GM23338 (cell line): ENCODE measurements at places on chromosomes 6 and 20. TPM values are rescaled to one million over a fixed set of nuclear protein-coding genes. Genes with fewer than 3 reads are reported as not detected.

The SLC44A4 gene
- total RNA-seq: 3.7 and 4.6 TPM in 2 replicates

- DNase-seq: no peak
Observed at GRCh38 chr6:24752917-24753492, 21.7 kb upstream of the GMNN start.

DNA sequence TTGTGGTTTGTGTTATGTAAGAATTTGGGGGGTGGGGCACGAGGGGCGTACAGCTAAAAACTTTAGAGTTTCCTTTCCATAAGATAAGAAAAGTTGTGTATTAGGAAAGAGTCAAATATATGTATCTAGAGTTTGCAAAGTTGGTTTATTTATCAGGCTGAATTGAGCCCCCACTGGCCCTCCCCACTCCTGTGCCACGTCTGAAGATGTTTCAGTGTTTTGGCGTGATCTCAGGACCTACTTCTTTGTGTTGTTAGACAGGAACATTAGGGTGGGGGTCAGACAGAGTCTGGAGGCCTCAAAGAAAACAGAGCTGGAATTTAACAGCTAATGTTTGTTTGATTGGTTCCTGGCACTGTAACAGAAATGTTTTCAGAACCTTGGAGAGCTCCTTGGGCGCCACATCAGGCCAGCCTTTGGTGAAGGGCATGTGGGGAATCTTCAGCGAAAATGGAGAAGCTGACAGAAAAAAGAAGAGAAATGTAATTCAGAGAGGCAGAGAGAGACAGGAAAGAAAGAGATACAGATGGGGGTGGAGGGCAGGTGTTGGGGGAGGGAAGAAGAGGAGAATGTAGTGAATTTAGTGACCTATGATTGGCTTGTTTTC, 674 bp downstream of the NRSN1 start:
- DNase-seq: peak; percentile 95

GRCh38 chr6:5326022-5326641, 64.8 kb downstream of the FARS2 start:
- no peak for DNase-seq

DNA sequence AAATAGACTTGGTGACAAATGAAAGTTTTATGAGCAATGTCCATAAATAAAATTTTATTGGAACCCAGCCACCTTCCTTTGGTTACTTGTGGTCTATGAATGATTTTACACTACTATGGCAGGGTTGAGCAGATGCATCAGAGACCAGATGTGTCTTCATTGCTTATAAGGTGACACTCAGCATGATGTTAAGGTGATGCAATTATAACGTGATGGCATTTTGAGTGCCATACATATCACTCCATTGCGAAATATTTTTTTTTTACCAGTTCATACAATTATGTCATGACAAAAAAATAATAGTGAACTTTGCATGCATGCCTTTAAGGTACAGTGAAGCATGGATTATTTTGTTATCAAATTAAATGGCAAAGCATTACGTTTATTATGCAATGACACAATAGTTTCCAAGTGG, 96.0 kb downstream of the ADTRP start:
- DNase-seq: no peak
